Left ventricle myocardium inferior (tissue), 1 donor: ENCODE measurements at places on chromosomes 1 and 21.
A peak's percentile ranks its signal among the peaks of the same experiment; 100 is the strongest.

DNA sequence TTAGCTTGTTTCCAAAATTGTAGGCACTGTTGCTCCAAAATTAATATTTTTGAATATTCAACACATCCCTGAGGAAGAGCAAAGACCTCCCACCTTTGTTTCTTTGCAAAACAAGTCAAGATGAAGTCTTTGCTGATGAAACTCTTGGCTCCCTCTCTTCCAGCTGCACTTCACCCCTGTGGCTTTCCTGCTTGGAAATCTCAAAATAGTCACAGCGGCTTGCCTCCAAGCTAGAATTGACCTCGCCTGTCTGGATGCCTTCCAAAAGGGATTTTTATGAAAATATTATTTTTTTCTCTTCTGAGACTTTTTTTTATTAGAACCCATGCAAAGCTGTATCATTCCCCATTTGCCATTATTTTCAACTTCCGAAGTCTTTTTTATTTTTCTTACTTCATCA is 71.1 kb upstream of the MROH9 start:
- peak; percentile 14 for DNase-seq

GRCh38 chr1:17711577-17711910 is 43.6 kb upstream of the ACTL8 start:
- DNase-seq = no peak

- no peak for DNase-seq
These were observed 22.5 kb upstream of the FCAMR start for GRCh38 chr1:206992790-206993189.

- no peak for DNase-seq
These were observed 55.9 kb downstream of the NENF start for GRCh38 chr1:212488436-212489283.

DNA sequence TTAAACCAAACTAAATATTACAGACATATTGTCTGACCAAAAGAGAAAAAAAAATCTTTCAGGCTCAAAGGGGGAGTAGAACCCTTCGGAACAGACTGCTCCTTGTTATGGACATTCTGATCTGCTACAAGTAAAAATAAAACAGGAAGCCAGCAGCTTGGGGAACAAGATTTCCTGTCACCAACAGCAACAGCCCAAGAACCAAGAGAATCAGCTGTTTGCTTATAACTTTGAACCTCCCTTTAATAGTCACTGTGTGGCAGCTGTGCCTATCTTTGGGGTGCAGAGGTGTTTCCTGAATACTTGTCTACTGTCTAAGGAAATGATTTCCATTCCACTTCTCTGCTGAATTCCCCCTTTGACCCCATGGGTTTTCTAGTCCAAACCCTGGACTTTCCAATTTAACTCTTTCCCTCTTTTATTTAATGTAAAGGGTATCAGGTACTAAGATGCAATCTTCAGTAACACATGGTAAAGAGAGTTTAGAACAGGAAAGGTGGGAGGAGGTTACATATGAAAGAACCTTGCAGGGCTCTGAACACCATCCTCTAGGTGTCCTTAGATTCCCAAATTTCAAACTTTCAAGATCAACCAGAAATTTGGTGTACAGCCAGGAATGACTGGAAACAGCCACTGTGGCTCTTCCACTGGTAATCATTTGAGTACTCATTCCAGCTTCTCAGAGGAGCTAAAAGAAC is 38.6 kb downstream of the GPR3 start:
- DNase-seq = no peak

GRCh38 chr1:156394835-156395461 is 25.9 kb downstream of the RHBG start:
- DNase-seq = no peak

- no peak for DNase-seq
These were observed 46.3 kb downstream of the IER5 start for GRCh38 chr1:181134543-181135436.

GRCh38 chr1:236888903-236889302 is 93.8 kb downstream of the MTR start:
- DNase-seq = peak; percentile 69

- no peak for DNase-seq
These were observed 140.5 kb downstream of the IFI44 start for GRCh38 chr1:78790174-78790573.

DNA sequence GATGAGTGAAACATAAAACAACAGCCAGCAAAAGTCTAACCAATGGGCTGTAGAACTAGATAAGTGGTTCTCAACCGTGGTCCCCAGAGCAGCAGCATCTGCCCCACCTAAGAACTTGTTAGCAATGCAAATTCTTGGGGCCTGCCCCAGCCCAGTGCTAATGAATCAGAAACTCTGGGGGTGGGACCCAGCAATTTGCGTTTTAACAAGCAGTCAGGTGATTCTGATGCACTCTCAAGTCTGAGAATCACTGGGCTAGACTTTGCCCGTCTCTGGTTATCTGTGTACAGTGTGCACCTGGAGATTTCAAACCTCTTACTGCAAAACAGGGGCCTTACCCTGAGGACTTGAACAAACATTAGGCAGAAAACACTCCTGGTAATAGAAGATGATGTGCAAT is 66.5 kb downstream of the PLXNA2 start:
- DNase-seq = no peak

DNA sequence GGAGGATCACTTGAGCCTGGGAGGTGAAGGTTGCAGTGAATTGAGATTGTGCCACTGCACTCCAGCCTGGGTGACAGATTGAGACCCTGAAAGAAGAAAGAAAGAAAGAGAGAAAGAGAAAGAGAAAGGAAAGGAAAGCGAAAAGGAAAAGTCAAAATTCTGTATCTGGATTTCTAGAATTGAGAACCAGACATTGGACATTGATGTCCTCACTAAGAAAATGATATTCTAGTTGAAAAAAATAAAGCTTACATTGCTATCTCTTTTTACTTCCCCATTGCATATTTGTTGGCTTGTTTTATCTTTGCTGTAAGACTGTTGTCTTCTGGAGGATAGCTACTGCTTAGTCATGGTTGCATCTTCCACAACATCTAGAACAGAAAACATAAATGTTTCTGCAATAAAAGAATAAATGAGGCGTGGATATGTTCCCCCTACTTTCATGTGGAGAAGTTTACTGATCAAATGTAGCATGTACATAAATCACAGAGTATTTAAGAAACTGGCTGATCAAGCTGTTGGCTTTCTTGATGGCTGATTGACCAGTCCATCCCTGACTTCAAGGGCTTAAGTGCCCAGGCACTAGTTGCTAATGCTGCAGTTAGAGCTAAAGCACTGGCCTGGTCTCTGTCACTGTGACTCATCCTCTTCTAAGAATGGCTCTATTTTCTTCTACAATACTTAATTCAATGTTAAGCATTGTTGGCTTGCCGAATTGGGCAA is 17.7 kb downstream of the CD53 start:
- DNase-seq = no peak

DNA sequence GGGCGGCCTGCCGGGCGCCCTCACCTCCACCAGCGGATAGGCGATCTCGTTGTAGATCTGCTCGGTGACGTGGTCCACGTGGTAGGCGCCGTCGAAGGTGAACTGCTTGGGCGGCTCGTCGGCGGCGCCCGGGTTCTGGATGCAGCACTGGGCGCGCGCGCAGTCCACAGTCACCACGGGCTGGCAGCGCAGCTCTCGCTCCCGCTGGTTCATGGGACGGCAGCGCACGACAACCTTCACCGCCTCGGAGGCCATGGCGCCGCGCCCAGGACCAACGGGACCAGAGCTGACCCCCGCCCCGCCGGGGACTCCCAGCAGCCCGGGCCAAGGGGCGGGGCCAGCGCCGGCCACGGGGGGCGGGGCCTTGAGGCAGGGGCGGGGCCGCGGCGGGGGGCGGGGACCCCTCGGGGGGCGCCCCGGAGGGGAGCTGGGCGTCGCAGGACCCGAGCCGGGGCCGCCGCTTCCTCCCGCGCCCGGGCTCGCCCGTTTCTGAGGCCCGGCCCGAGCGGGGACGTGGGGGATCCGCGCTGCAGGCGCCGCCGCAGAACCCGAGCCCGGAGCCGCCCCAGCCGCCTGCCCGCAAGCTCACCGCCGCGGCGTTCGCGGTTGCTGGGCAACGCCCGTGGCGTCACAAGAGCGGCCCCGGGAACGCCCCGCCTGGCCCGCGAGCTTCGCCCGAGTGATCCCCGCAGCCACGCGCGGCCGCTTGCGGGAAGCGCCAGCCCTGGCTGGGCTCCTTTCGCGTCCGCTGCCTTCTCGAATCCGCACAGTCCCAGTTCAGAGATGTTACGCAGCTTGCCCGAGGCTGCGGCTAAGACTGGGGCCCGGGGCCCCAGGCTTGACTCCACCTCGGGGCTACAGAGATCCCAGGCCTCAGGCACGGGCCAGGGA is at the start of gene KIF17:
Gene KIF17, minus strand, starts transcription at position 556 of the 891 bp plus-strand sequence. Its CDS starts 301 bp downstream, at position 255.
- DNase-seq = peak; percentile 77

DNA sequence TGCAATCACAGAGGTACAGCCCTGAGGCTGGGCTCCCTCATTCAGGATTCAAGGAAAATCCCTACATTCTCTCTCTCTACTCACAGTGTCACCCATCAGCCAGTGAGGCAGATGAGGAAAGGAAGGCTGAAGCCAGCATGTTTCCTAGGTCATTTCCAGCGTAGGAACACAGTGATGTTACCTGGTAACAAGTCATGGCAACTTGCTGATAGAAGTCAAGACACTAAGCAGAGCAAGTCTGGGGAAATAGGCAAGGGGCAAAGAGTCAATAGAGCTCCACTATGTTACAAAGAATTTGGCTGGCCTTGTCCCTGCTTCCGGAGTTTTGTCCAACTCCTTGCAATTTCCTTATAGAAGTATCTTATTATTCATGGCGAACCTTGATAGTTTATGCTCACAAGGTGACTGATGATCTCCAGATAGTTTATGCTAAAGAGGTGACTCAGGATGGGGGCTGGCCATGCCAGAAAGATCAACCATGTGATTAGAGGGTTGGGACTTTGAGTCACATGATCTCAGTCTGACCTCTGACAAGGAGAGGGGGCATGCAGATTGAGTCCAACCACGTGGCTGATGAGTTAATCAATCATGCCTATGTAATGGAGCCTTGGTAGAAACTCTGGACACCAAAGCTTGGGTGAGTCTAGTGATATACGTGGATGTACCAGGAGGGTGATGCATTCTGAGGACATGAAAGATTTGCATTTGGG is 51.1 kb downstream of the SUSD4 start:
- DNase-seq = no peak

DNA sequence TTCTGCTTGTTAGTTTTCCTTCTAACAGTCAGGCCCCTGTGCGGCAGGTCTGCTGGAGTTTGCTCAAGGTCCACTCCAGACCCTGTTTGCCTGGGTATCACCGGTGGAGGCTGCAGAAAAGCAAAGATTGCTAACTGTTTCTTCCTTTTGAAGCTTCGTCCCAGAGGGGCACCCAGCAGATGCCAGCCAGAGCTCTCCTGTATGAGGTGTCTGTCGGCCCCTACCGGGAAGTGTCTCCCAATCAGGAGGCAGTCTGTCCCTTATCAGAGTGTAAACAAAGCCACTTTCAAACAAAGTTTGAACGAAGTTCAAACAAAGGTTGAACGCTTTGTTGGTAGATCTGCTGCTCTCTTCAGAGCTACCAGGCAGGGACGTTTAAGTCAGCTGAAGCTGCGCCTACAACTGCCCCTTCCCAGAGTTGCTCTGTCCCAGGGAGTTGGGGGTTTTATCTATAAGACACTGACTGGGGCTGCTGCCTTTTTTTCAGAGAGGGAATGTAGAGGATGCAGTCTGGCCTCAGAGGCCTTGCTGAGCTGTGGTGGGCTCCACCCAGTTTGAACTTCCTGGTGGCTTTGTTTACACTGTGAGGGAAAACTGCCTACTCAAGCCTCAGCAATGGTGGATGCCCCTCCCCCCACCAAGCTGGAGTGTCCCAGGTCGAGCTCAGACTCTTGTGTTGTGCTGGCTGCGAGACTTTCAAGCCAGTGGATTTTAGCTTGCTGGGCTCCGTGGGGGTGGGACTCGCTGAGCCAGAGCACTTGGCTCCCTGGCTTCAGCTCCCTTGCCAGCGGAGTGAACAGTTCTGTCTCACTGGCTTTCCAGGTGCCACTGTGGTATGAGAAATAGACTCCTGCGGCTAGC is 401.8 kb downstream of the SRGAP2C start:
- no peak for DNase-seq

DNA sequence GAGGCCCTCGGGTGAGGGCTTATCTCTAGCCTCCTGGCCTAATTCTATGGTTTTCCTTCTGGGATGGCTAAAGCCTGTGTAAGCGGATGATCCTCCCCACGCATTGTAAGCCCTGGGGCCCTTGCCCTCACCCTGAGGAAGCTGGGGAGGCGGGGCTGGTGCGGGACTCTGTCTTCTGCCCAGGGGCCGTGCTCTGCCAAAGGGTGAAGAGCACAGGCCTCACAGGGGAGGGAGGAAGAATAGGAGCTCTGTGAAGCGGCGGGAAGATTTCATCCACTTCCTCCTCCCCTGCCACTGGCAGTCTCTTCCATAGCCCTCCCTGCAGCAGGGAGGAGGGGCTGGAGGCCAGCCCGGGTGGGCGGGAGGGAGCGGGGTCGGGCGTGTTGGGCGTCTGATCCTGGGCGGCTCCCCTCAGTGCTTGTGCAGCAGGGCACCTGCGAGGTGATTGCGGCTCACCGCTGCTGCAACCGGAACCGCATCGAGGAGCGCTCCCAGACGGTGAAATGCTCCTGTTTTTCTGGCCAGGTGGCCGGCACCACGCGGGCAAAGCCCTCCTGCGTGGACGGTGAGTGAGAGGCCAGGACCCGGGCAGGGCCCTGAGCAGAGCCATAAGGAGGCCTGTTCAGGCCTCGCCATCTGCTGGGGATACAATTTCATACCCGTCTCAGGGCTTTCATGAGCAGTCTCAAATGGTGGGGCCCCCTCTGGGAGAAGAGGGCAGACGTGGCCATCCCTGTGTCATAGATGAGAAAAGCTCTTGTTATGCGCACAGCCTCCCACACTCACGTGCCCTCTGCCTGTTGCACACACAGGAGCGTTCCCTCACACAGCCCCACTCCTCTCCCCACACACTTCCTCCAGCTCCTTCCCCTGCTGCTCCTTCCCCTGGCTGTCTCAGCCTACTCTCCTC is 7.7 kb upstream of the PPM1J start:
- DNase-seq = no peak

DNA sequence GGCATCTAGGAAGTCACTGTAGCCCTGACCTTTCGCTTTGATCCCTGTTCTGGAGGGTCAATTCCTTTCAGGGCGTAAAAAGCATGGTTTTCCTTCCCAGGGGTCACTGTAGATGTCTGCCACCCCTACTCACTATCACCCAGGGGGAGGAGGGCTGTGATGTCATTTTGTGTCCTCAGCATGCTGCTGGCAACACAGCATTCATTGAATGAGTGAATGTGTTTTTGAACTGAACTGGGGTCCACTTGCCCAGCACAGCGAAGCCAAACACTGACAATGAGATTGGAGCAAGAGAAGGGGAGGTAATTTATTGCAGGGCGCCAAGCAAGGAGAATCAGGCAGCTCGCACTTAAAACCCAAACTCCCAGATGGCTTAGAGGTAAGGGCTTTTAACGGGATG is 78.2 kb upstream of the PGBD5 start:
- no peak for DNase-seq

- DNase-seq = no peak
These were observed 67.3 kb downstream of the OBSCN start for GRCh38 chr1:228275179-228275429.

DNA sequence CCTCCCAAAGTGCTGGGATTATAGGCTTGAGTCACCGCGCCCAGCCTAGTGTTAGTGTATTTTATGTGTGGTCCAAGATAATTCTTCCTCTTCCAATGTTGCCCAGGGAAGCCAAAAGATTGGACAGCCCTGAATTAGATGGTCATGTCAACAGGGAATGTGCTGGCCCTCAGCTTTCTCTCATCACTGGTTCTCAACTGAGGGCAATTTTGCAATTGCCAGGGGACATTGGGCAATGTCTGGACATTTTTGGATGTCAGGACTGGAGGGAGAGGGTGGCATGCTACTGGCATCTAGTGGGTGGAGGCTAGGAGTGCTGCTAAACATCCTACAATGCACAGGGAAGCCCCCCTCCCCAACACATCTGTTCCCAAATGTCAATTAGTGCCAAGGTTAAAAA is 95.0 kb downstream of the LAMC2 start:
- no peak for DNase-seq

GRCh38 chr1:206513312-206514111 is 6.2 kb downstream of the RASSF5 start:
- DNase-seq = peak; percentile 70
